ENCODE measurements at places on chromosomes 6 and 20. TPM values are rescaled to one million over a fixed set of nuclear protein-coding genes. Genes with fewer than 3 reads are reported as not detected.
A peak's percentile ranks its signal among the peaks of the same experiment; 100 is the strongest.

DNA sequence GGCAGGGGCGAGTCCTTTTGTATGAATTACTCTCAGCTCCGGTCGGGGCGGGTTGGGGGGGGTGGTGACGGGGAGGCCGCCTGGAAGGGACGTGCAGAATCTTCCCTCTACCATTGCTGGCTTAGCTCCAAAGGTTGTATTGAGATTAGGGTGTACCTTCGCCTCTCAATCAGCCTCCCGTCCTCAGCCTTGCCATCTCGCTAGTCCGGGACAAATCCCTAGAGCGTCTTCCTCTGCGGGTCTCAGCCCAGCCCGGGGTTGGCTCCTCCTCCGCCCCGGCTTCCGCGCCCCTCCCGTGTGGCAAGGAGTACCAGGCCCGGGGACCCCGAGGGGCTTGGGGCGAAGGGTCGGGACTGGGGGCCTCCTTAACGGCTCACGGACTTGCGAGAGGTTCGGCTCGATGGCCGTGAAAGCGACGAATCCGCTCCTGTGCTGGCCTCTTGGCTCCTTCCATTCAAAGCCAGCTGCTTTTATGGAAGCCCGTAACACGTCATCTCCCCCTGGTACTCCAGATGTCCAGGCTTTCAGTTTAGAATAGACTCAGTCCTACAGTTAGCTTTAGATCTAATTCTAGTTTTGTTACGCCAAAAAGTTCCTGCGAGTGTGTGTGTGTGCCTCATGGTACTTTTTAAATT, 636 bp upstream of the EEF1A1 start:
- peak overlapping the region; percentile 93 for H3K4me3 ChIP-seq
- H3K36me3 ChIP-seq, result peaks cover 44% of the 10 kb centered on the region
- H3K27ac ChIP-seq, result peak overlapping the region; percentile 80
- H3K27me3 ChIP-seq, result no peaks in the 10 kb centered on the region
- no peaks in the 10 kb centered on the region for H3K4me1 ChIP-seq

DNA sequence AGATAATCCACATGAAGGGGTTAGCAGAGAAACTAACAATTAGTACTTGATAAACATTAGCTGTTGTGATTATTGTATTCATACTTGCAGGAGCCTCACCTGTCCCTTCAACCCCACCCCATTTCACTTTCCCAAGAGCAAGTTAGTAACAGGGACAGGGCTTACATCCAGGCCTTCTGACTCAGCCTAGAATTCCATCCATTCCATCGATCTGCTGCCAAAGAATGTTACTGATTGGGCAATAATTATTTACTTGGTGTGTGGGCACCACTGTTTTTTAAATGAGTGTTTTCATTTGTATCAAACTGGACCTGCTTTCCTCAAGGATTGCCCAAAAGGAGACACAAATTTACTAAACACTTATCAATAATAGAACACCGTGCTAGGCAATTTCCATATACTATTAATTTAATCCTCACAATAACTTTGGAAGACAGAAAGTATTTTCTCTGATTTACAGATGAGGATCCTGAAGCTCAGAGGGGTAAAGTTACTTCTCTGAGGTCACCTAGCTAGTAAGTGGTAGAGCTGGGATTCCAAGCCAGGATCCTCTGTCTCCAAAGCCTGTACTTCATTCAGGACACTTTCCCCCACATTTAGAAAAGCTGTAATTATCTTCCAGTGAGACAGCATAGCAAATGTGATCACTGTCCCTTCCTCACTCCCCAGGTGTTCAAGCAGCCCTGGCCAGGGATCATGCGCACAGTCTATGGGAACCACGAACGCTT, 32.8 kb downstream of the GSS start:
- peaks cover 18% of the 10 kb centered on the region for H3K36me3 ChIP-seq
- no peaks in the 10 kb centered on the region for H3K27me3 ChIP-seq
- no peak for DNase-seq

- no peaks in the 10 kb centered on the region for H3K4me1 ChIP-seq
- H3K4me3 ChIP-seq, result no peak overlapping the region
- no peaks in the 10 kb centered on the region for H3K27me3 ChIP-seq
- peaks cover 19% of the 10 kb centered on the region for H3K36me3 ChIP-seq
Measured at GRCh38 chr6:92864966-92865555, 554.3 kb downstream of the EPHA7 start.

- no peak overlapping the region for H3K4me3 ChIP-seq
- H3K36me3 ChIP-seq, result no peaks in the 10 kb centered on the region
- no peak overlapping the region for H3K27ac ChIP-seq
Measured at GRCh38 chr20:24605937-24606455, 136.6 kb downstream of the SYNDIG1 start.

DNA sequence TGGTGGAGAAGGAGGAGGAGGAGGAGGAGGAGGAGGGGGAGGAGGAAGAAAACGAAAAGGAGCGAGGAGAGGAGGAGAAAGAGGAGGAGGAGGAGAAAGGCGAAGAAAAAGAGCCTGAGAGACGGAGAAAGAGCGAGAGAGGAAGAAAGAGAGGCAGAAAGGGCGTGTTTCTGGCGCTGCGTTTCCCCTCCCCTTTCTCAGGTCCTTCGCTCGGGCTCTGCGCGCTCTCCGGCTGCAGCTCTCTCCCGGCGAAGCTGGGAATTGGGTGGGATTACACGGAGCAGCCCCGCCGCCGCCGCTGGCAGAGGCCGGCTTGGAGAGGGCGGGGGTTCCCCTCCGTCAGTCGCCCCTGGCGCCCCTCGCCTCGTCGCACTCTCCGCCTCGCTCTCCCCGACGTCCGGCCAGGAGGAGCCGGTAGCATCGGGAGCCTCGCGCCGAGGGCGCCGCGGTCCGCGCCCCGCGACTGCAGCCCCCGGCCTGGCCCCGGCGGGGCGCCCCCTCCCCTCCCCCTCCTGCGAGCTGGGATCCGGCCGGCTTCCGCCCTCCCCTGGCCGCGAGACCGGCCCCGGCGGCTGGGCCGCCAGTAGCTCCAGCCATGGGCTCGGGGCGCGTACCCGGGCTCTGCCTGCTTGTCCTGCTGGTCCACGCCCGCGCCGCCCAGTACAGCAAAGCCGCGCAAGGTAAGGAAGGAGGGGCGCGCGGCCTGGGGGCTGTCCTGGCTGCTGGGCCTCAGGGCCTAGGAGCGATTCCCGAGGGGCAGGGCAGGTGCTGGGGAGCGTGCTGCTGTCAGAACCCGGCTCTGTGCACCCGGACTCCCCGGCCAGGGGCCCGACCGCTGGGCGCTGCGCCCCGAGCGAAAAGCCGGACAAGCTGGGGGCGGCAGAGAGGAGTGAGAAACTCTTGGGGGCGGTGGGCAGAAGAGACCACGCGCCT, at the start of gene SCUBE3:
Gene SCUBE3 (plus strand): TSS at position 133 of the 933 bp plus-strand sequence. CDS start 463 bp downstream, at position 596.
- H3K36me3 ChIP-seq, result no peaks in the 10 kb centered on the region
- H3K4me1 ChIP-seq, result peaks cover 2% of the 10 kb centered on the region
- H3K4me3 ChIP-seq, result peak within 1 kb of the TSS; percentile 85
- peak; percentile 74 for DNase-seq
- H3K27ac ChIP-seq, result no peak within 1 kb of the TSS
- peaks cover 40% of the 10 kb centered on the region for H3K27me3 ChIP-seq

- H3K36me3 ChIP-seq, result peaks cover 98% of the 10 kb centered on the region
- H3K27ac ChIP-seq, result no peak overlapping the region
- H3K4me3 ChIP-seq, result no peak overlapping the region
- H3K4me1 ChIP-seq, result no peaks in the 10 kb centered on the region
- no peaks in the 10 kb centered on the region for H3K27me3 ChIP-seq
Measured at GRCh38 chr6:109471105-109471810, 11.8 kb downstream of the ZBTB24 start.

- no peak for DNase-seq
- H3K27me3 ChIP-seq, result no peaks in the 10 kb centered on the region
- H3K4me3 ChIP-seq, result no peak overlapping the region
- no peaks in the 10 kb centered on the region for H3K4me1 ChIP-seq
- H3K36me3 ChIP-seq, result no peaks in the 10 kb centered on the region
Measured at GRCh38 chr6:77205936-77206335, 257.4 kb downstream of the HTR1B start.

The LY6G6C gene
- 0.24 TPM for total RNA-seq

All from H9 (cell line).